Renal cortical epithelial cell (primary cell): ENCODE measurements at places on chromosomes 5 and 9. TPM values are rescaled to one million over a fixed set of nuclear protein-coding genes. Genes with fewer than 3 reads are reported as not detected.

Gene ERAP2
- total RNA-seq, result 6.4 and 184 TPM in 2 replicates

Gene BHMT2
- total RNA-seq, result 20.3 and 34.6 TPM in 2 replicates

Gene SMIM33
- not detected in 2 replicates for total RNA-seq

GRCh38 chr9:911005-911404 is 65.5 kb upstream of the DMRT3 start:
- DNase-seq, result no peak

GRCh38 chr5:112846556-112846955 is 14.5 kb upstream of the SRP19 start:
- no peak for DNase-seq

GRCh38 chr5:77231471-77232138 is 21.1 kb downstream of the PDE8B start:
- DNase-seq, result no peak

DNA sequence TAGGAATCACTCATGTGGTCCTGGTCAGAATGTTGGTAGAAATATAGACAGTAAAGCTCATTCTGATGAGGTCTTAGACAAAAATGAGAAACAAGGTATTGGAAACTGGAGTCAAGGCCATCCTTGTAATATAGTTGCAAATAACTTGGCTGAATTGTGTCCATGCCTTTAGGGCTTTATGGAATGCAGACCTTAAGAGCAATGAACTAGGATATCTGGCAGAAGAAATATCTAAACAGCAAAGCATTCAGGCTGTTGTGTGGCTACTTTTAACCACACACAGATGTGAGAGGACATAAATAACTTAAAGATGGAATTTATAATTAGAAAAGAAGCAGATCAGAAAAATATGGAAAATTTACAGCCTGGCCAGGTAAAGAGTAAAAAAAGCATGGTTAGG is 128.2 kb downstream of the YTHDC2 start:
- no peak for DNase-seq

DNA sequence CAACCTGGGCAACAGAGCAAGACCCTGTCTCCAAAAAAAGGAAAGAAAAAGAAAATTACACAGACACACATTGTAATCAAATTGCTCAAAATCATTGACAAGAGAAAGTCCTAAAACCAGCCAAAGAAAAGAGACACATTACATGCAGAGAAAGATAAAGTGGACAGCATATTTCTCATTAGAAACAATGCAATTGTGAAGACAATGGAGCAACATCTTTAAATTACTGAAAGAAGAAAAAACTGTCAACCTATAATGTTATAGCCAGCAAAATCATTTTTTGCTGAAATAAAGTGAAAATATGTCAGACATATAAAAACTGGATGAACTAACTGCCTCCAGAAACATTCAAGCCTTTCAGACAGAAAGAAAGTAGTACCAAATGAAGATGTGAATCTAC is 120.6 kb downstream of the TMEM167A start:
- DNase-seq, result no peak

DNA sequence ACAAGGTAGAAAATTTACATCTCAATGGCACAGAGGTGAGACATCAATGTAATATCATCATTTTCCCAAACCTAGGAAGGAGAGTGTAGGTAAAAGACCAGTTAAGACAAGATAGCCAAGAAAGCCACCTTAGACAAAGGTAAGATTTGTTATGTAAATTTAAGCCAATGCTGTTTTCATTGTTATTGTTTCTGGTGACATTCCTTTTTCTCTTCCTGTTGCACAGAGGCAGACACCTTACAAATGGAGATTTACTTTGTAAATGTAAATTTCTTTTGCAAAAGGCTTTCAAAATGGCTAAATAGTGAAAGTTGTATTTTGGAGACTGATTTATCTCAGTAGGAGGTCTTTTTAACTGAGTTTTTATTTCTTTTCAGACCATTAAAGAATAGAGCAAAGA is 159.1 kb downstream of the YIPF5 start:
- no peak for DNase-seq

GRCh38 chr5:143061161-143061945 is 291.2 kb downstream of the ARHGAP26 start:
- no peak for DNase-seq

GRCh38 chr9:117480253-117480652 is 65.4 kb upstream of the ASTN2 start:
- no peak for DNase-seq
